Activated T-helper 9 cell treated with anti-CD3 and anti-CD28 coated beads, Interleukin-2, amount 50 U/mL, for 16 hours (primary cell): ENCODE measurements at places on chromosomes 2 and 18.

GRCh38 chr18:421247-422155 lies 79.0 kb downstream of the COLEC12 start:
- DNase-seq: no peak

DNA sequence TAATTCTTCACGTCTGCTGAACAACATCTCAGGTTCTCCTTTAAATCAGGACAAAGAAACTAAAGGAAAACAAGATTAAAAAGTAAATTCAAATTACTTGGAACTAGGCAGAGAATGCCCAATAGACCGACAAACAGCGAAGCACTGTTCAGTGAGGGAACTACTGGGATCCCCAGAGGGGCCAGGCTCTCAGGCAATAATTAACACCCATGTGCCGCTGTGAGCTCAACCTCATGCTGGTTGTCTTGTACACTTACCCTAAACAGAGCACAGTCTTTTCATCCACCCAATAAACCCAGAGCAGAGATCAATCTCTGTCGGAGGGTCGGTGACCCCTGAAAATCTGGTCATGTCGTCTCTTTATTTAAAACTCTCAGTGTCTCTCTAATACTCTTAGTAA lies 229.9 kb upstream of the CRIM1 start:
- no peak for DNase-seq

DNA sequence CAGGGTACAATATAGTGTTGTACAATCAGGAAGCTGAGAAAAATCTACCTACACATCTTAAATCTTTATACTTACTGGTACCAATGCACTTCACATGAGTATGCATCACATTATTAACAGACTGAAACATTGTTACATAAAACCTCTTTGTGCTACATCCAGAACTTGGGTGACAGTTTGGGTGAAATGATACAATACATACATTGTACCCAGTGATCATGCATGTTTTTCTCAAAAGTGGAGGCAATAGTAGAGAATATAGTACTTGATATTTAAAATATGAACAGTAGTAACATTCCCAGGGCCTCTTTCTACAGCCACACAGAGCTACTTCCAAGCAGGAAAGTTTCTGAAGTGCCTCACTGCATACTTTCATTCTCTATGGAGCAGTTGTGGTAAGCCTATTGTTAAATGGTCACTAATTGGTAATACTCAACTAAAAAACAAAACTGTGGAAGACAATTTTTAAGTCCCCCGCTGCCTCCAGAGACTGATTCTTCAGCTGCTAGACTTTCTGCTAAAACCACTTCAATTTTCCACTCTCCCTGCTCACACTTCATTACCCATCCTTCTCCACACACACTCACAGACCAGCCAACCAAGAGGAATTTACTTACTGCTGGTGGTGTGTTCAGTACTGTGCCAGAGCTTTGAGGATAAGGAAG lies 22.9 kb upstream of the GRB14 start:
- no peak for DNase-seq

- DNase-seq: no peak
Measured at GRCh38 chr2:156483741-156484173, 47.6 kb downstream of the GPD2 start.

GRCh38 chr18:24426073-24426397 lies 435 bp upstream of the IMPACT start:
- no peak for DNase-seq

DNA sequence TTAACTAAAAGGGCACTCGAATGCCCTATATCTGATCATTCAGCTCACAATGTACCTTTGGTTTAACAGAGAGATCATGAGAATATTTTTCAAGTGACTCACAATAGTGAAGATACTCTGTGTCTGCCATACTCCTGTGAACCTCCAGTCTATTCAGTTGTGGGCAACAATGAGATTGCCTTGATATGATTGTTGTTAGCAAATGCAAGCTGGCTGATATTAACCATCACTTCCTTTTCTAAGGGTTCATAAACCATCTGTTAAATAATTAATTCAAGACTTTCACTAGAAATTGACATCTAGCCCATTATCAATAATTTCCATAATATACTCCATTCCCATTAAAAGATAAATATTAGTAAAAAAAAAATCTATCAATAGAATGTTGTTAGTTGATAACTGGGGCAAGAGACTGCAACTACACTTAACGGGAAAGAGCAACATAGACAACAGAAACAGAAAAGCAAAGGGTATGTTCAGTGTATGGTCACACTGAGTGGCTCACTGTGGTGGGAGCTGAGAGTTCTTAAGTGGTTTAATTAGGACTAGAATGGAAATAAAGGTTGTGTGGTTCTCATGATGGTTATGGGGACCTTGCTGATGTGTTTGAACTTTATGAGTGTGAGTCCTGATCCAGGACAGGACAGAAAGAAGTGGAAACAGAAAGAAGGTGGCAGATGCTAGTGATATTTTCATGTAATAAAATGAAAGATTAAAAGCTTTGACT lies 11.9 kb downstream of the IL18RAP start:
- no peak for DNase-seq

- DNase-seq: no peak
Measured at GRCh38 chr18:63292831-63293683, 26.5 kb downstream of the BCL2 start.

DNA sequence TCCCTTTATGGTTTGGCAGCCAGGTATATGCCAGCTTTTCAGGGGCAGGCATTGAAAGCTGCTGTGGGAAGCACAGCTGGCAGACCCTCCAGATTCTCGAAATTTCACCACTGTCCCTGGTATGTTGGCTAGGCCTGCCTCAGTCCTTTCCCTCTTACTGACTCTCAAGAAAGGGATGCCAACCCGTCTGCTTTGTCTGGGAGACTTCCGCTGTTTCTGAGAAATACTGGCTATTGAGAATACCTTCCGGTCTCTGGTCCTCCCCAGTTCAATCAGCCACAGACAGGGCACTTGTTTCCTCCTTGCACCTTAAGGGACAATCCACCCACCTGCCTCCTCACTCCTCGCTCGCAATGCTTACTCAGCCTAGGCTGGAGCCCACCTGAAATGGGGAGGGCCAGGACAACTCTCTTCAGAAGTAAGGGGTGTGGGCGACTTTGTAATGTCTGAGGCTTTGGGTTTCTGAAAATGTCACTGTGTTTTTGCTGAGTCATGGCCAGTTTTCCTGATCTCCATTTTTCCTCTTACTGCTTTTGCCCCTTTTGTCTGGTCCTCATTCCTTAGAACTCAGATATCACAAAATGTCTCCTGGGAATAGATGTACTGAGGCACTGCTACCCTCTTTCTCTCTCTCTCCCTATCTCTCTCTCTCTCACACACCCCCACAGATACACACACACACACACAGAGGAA lies 571.1 kb downstream of the TNS1 start:
- no peak for DNase-seq

GRCh38 chr18:7117390-7118355 lies at the start of gene LAMA1:
Gene LAMA1 (minus strand): TSS chr18:7117797. CDS start chr18:7117720, 77 bp downstream.
- no peak for DNase-seq

DNA sequence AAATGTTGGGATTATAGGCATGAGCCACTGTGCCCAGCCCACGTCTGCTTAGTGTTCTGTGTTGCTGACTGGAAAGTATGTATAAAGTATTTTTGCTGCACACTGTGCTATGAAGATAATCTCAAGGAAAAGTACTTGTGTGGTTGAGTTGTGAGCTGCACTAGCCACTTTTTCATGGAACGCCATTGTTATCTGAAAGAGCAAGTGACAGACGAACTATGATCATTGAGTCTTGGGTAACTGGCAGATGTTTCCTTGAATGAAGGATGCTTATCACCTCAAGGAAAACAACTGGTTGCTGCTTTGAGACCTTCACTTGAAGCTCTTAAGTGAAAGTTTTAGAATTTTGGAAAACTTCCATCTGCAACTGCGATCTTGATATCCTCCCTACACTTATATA lies 82.2 kb upstream of the KCTD1 start:
- DNase-seq: no peak

GRCh38 chr2:181467966-181468707 lies 11.0 kb downstream of the ITGA4 start:
- DNase-seq: no peak

GRCh38 chr2:209591021-209591420 lies 167.2 kb downstream of the MAP2 start:
- no peak for DNase-seq
